Substantia nigra (tissue), 51 donors: ENCODE measurements at places on chromosomes 6 and 20.

- peak; percentile 16 for DNase-seq
Measured at GRCh38 chr6:692356-692851, 535 bp downstream of the EXOC2 start.

DNA sequence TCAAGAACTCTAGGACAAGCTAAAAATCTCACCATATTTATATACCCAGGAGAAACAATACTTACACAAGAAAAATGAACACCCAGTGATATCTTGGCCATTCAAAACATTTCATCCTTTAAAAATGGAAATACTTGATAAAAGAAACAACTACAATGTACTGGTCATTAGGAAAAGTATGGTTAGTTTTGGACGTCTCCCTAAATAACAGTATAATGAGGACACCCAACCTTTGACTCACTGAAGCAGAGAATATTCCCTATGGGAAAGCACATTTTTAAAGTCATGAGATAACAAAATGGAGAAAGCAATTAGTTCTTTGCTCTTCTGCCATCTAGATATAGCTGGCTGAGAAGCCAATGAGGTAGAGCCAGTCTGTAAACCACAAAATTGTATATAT lies 164.4 kb downstream of the TBX18 start:
- DNase-seq = no peak

DNA sequence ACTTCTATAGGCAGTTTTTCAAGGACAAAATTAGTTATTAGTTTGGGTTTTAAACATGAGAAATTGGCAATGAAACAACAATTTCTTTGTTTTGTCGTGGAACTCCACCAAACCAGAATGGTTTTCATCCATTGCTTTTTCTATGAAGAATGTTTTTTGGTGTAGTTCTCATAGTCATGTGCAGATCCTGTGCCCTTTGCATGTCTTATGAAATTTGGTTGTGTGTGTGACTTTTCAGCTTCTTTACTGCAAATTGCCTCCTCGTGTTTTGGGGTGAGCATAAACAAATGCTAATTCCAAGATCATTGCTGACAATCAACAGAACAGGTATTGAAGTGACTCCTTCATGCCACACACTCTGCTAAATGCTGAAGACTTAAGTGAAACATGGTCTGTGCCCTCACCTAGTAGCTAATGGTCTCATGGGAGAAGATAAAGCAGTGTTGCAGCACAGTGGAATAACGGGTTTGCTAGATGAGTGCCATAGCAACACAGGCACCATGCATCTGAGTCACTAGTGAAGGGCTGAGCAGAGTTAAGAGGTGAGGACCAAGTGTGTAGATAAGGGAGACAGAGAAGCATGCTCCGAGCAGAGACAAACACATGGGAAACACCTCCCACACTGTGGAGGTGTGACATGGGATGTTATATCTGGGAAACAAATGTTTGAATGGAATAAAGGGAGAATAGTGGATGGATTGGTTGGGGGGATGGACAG lies 120.0 kb downstream of the SLC16A10 start:
- no peak for DNase-seq

DNA sequence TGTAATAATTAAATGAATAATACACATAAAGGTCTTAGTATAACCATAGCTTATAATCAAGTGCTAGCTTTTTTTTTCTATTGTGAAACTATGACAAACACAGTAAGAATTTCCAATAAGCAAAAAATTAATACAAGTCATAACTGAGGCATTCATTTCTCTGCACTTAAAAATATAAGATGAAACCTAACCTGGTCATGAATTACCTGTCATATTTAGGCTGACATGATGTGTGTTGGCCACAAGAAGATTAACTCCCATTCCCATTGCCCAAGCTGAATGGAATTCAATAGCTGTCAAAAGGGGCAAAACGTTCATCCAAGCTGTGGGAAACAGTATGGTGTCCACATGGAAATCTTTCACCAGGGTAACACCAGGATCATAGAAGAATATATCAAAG lies 5.4 kb downstream of the VNN2 start:
- DNase-seq = no peak

GRCh38 chr6:142870787-142871415 lies 74.1 kb downstream of the HIVEP2 start:
- no peak for DNase-seq

DNA sequence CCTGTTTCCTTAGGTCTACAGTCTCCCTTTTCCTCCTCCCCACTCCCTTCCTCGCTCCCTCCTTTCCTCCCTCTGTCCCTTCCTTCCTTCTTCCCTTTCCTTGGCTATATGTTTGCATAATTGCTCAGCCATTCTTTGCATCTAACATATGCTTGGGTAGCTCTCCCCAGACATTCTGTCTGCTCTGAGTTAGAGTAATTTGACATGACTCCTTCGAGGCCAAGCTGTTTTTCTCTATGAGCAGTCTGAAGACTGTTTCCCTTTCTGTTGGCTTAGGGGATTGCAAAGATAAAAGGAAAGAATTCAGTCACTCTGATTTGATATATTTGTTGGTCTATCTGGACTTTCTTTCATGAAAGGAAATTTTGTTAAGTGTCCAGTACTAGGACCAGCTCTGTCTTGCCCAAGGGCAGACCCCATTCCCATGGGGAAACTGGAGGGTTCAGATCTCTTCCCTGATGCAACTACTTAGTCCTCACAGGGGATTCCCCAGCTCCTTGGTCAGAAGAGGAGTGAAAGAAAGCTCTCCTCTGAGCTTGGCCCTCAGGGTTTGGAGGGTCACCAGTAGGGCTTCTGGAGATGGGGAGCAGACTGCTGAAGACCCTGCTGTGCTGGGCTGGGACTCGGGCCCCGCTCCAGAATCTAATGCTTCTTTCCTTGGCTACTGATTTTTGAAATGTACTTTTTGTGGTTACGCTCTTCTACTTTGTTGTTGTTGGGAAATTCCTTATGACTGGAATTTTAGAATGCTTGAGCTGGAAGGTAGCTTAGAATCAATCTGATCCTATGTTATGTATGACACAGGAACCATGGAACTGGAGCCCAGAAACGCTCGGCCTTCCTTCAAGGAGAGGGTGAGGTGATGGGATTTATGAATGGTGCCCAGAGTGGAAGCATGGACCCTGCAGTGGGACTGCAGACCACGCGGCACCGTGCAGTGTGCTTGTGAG lies 63.7 kb upstream of the SLC22A23 start:
- DNase-seq = no peak

- DNase-seq = no peak
Measured at GRCh38 chr6:154861825-154862224, 128.6 kb downstream of the SCAF8 start.

DNA sequence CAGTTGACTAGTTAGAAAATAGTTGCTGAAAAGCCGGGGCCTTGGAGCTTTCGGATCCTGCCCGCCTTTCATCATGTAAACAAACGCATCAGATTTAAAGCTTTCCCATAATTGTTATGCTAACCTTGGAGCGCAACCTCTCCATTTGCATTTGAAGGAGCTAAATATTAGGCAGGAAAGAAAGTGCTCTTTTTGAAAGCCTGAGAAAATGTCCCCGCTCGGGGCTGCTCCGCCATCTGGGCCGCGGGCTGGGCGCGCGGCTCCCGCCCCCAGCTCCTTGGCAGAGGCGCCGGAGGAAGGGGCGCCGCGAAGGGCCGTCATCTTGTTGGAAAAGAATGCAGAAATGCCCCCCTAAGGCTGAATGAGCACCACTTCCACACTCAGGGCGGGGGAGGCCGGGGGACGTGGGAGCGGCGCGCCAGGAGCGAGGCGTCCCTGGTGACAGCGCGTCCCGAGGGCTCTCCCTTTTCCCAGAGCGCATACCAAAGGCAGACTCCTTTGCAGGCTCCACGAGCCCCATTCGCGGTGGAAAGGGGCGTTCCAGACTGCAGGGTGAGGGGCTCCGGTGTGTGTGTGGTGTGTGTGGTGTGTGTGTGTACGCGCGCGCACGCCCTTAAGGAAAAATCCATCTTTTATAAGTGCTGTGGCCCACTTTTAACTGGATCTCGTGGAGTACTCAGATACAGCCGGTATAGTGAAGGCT lies 145.6 kb upstream of the ID4 start:
- peak; percentile 19 for DNase-seq

DNA sequence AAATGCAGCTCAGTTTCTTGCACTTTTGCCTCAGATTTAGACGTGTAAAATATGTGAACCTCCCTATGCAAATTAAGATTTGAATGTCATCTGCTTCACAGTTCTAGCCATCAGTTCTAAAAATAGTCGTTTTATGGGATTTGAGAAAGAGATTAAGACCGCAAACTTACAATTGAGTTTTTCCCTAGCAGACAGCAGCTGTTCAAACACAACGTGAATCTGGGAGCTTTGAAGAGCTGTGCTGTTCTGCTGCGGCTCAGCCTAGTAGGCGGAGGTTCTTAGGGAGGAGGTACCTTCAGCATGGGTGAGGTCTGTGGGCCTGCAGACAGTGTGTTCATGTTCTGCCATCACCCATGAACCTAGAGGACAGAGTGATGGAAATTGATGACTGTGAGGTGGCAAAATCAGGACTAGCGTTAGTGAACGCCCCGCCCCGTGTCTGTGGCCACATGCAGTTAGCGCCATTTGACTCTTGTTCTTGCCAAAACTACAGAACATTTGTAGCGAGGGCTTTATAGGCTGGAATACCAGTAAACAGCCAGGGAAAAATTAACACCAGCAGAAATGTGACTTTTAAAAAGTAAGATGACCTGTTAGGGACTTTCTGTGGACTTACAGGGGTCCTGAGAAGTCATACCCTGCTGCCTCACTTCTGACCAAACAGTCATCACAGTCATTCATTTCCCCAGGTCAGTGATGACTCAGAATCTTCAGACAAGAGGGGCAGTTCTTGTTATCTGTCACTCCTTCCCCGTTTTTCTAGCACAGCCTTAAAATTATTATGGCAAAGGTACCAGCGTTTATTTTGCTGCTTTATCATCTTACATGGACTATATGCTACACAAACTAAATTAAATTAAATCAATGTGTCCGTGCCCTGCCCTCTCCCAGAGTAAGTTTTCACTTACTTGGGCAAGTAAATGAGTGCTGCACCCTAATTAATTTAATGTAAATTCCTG lies 84.3 kb upstream of the TMEM181 start:
- no peak for DNase-seq

- DNase-seq = no peak
Measured at GRCh38 chr6:3523966-3524365, 67.1 kb upstream of the SLC22A23 start.

DNA sequence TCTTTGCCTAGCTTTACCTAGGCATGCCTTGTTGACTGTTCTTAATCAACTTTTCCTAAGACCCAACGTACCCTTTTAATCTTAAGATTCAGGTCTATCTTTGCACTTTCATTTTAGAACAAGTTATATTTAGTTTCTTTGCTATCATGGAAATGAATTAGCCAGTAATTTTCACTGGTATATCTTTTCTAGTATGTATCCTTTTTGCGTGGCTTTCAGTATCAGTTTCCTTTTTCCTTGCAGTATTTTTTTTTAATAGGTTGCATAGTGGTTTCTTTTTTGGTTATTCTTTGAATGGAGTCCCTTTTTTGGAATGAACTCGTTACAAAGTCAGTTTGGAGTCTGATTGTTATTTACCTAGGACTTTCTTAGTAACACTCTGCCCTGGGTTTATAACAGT lies 7.3 kb downstream of the ANKEF1 start:
- DNase-seq = no peak
